ENCODE measurements at places on chromosomes 3 and 15.

GRCh38 chr3:113258361-113258760 is 47.0 kb downstream of the BOC start:
- DNase-seq: no peak

DNA sequence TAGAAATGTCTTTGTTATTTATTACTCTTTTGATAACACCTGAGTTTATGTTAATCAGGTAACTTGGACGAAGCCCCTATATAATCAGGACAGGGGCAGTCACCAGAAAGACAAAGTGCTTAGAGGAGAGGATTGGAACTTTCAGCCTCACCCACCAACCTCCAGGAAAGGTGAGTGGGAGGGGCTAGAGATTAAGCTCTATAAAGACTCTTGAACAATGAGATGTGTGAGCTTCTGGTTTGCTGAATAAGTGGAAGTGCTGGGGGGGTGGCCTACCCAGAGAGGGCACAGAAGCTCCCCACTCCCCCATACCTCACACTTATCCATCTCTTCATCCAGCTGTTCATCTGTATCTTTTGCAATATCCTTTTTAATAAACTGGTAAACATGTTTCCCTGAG is 73.9 kb downstream of the TTBK2 start:
- DNase-seq: no peak

- DNase-seq: no peak
Observed at GRCh38 chr3:121809249-121809648, 25.6 kb downstream of the IQCB1 start.

- DNase-seq: no peak
Observed at GRCh38 chr15:24224161-24224560, 451.4 kb upstream of the NPAP1 start.

DNA sequence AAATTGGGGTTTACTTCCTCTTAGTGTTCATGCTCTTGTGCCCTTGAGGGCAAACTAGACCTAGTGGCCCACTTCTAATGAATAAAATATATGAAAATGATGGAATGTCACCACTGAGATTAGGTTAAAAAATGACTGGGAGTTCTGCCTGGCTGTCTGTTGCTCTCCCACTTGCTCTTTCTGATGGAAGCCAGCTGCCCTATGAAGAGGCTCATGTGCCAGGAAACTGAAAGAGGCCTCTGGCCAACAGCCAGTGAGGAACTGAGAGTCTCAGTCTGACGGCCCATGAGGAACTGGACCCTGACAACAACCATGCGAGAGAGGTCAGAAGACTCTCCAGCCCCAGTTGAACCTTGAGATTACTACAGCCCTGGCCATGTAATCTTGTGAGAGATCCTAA is 107.1 kb upstream of the FHIT start:
- no peak for DNase-seq

DNA sequence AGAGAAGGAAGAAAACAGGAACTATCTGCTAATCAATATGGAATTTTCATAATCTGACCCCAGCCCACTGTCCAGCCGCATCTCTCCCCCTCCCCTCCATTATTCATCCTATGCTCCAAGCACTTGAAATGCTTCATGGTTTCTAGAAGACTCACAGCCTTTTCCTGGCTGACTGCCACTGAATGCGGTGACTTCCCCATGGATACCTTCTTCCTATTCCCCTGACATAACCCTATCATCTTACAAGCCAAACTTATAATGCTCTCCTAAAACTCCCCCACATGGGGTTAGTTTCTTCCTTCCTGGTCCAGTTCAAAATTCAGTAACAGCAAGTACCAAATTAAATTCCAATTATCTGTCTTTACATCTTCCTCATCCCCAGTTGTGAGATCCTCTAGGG is 31.2 kb upstream of the PTX3 start:
- no peak for DNase-seq

DNA sequence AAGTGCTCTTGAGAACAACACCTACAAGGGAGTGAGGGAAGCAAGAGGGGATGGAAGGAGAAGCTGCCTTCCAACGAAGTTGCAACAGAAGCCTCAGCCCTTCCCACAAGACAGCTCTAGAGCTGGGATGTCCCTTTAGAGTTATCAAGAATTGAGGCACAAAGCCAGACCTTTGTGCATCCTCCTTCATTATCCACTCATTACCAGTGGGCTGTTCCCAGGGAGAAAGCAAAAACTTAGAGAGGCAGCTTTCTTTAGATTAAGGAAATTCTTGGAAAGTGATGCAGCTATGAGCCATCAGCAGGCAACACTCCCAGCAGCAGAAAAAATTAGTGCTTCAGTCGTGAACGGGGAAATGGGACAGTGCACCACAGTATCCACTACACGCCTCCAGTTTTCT is 10.6 kb upstream of the CD96 start:
- no peak for DNase-seq

DNA sequence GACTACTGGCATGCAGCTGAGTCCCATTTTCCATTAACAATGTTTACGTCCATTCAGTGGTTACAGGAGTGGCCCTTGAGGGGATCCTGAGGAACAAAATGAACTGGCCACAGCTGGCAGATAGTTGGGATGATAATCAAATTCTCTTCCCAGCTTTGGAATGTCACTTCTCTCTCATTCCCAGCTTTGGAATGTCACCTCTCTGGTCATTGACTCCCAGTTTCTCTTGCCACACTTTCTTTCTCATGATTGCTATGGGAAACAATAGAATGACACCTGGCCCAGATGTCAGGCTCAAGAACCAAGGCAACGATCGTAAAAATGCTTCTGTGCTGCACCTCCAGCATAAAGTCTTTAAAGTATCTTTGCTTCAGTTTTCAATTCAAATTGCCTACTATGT is 34.0 kb downstream of the ATP13A4 start:
- no peak for DNase-seq

DNA sequence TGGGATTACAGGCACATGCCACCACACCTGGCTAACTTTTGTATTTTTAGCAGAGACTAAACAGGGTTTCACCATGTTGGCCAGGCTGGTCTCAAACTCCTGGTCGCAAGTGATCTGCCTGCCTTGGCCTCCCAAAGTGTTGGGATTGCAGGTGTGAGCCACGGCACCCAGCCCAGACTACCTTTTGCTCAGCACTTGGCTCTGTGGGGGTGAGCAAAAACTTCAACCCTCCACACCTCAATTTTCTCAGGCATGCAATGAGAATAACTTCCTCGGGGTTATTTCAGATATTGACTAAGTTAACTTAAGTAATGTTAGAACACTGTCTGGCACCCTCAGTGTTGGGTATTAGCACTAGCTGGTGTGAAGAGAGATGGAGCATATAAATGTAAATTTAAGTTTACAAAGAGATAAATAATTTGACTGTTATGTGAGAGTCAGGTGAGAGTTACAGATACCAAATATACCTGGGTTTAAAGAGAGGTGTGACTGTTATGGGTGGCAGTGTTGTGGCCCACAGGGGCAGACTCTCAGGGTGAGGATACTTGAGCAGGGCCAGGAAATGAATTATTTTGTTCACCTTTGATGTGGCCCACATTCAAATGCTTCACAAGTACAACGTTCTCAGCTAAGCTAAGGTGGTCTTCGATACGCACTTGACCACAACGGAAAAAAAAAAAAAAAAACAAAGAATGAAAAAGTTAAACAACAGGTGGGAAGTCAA is 29.0 kb downstream of the CPOX start:
- no peak for DNase-seq

GRCh38 chr3:63304421-63304820 is 26.3 kb downstream of the SYNPR start:
- no peak for DNase-seq

- DNase-seq: no peak
Observed at GRCh38 chr3:105728771-105729312, 140.0 kb downstream of the CBLB start.

DNA sequence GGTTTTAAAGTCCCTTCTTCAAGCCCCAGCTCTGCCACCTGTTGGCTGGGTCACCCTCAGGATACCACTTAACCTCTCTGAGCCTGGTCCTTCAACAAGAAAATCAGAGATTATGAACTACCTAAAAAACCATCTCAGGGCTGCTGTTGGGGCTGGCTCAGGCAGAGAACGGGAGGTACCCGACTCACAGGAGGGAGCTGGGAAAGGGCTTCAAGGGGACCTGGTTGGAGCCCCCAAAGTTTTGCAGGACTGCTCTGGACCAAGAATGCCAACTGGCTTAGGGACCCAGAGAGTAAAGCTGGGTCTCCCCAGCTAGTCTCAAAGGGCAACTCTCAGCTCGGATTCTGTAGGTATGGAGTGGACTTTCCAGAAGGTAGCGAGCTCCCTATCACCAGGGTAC is 41.5 kb downstream of the WNT7A start:
- no peak for DNase-seq

GRCh38 chr3:17339132-17339575 is 403.3 kb downstream of the TBC1D5 start:
- DNase-seq: no peak

DNA sequence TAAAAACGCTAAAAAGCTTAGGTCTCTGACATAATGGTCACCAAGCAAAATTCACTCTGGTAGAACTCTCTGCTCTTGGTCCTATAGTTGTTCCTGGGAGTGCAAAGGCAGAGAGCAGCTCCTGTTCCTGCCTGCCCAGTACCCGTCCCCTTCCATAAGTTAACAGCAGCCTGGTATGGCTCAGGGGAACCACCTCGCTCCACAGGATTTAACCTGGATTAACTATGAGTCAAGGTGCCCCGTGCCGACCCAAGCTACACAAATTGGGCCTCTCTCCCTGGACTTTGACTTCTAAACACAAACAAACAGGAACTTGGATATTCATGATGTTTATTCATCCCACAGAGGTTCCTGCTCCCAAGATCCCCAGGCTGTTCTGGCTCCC is 32.1 kb downstream of the SCAP start:
- DNase-seq: no peak

DNA sequence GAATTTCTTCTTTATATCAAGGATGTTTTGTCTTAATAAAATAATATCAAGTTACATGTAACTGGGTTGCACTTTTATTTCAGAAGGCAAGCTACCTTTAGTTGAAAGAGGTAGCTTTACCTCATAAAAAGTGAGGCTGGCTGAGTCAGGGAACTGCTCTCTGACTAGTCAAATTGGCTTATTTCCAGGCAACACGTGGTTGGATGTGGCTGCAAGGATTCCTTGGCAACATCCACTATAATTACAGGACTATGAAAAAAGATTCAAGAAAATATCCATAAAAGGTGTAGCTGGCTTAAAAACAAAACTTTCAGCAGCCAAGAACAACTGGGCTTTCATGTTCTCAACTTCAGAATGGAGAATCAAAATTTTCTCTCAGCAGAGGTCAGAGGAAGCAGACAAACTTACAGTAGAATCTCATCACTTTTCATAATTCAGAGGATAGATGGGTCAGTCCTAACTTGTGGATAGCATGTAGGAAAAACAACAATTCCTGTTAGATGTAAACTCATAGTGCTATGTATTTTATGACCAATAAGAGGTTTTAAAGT is 779.1 kb downstream of the MECOM start:
- no peak for DNase-seq

GRCh38 chr3:41888368-41889076 is 73.4 kb downstream of the ULK4 start:
- no peak for DNase-seq

DNA sequence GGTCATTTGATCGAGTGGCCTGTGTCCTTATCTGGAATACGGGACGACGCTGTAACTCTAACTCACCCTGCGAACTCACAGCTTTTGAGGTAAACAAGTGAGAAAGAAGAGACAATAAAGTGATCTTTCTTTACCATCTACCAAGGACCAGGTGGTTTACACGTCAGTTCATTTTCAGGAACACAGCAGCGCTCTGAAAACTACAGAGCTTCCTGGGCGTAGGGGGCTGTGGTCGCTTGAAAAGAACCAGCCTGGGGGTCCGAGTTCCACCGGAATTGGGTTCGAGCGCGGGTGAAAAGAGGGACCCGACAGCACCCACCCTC is 357 bp downstream of the KIAA1143 start:
- DNase-seq: peak; percentile 9

DNA sequence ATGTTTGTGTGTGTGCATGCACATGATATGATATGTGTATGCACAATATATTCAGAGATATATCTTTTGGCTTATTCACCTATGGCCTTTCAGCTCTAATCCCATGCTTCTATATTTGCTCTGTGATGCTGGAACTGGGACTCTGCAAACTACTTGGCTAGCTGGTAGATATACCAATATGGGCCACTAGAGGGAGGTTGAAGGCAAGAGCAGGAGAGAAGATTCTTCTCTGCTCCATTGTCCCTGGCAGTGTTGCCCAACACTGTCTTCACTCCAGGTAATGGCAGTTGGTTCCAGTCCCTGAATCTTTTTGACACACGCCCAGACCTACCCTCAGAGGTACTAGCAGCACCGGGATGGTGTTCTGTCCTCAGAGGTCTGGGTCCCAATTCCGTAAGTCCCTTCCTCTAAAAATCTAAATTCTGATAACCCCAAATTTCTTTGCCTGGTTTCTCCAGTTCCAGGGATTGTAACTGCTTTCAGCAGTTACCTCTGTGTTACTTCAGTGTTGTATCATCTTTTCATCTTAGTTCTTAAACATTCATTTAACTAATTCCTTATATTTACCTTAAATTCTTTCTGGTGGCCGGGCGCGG is 44.7 kb downstream of the GTPBP8 start:
- peak; percentile 31 for DNase-seq

- no peak for DNase-seq
Observed at GRCh38 chr3:196419386-196419785, 12.8 kb downstream of the UBXN7 start.

DNA sequence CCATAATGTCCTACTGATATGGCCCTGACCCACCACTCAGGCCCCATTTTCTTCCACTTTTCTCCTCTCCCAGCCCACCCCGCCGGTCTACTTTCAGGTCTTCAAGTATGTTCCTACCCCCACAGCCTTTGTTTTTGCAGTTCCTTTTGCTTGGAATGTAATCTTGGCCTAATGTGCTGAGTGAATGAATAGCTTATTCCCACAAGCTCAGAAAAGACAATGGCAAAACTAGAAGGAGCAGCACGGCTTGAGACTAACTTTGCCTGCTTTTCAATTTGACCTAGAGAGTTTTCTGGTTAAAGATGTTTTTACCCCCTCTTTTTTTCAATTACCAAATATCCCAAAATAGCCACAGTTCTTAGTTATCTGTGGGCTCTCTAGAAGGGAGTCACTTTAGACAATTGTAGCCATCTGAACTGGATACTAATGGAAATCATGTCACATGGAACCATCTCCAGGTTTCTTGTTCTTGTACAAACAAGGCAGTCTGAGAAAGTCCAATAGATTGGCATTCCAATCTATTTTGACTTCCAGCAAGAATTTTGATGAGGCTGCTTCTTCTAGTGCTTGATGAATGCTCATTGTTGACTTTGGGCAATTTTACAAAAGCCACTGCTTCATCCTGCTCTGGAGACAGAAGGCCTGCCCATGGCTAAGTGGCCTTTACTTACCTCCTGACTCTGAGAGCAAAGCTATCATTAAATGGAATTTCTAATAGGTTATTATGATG is 16.3 kb upstream of the LMCD1 start:
- DNase-seq: no peak
